ENCODE measurements at places on chromosomes 13 and 19.

- DNase-seq, result no peak
These were observed 23.2 kb downstream of the ANKRD27 start for GRCh38 chr19:32651729-32652140.

DNA sequence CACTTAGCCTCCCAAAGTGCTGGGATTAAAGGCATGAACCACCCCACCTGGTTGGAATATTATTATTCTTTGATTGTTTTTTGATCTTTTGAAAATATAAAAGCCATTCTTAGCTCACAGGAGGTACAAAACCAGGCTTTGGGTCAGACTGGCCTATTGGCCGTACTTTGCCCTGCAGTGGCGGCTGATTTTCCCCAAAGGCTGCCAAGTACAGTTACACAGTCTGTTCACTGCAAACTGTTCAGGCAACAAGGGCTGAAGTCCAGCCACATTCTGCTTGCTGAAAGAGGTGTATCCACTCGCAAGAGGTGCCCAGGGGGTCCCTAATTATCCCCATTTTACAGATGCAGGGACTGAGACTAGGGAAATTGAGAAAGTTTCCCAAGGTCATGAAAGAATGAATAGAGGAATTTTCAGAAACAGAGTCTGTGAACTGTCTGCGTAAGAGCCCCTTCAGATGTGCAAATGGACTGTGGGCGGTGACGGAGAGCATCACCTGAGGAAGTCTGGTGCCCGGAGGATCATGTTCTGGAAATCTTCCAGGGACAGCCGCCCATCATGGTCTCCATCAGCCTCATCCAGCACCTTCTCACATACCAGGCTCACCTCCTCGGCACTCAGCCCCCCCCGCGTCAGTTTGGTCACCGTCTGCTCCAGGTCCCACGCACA, 9.0 kb downstream of the CIB3 start:
- DNase-seq, result no peak

DNA sequence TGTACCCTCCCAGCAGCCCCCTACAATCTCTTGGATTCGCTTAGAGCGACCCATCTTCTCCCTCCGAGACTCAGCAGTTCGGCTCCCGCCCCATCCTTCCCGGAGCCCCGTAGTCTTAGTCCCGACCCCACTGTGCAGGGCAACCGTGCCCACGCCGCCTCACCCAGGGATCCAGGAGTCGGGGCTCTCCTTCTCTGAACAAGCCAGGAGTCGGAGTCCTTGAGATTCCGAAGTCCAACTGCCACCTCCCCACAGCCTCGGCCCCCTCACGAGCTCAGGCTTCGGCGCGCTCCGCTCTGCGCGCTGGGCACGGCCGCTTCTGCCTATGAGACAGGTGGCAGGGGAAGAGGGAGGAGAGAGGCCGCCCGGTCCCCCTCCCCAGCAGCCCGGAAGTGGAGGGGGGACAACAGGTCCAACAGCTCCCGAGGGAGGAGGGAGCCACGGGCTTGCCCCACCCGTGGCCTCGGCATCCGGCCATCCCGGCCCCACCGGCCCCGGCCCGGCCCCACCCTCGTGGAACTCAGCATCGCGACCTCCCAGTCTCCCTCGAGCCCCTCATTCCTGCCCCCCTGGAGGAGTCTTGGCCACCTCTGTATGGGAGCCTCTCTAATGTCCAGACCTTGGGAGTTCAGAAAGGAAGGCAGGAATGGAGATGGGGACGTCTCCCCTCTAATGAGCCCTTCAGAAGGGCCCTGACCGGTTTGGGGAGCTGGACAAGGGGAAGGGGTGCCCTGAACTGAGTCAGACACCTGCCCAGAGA, at the start of gene PHLDB3:
Gene PHLDB3 (minus strand): TSS at position 321 of the 760 bp plus-strand sequence. CDS start 628 bp downstream, outside the sequence.
- no peak for DNase-seq

GRCh38 chr13:30744056-30744680, 8.8 kb downstream of the ALOX5AP start:
- no peak for DNase-seq

DNA sequence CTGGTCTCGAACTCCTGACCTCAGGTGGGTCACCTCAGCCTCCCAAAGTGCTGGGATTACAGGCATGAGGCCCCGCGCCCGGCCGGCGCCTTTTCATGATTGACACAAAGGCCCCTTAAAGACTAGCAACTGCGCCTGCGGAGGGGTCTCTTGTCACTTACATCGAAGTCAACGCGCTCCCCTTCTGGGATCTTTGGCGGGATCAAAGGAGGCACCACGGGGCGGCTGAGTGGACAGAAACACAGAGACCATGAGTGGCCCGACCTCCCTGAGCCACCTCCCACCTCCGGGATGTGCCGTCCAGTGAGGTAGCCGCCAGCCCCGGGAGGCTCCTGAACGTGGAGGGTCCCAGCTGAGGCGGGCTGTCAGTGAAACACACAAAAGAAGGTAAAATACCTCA, 7.3 kb downstream of the TNNT1 start:
- no peak for DNase-seq

DNA sequence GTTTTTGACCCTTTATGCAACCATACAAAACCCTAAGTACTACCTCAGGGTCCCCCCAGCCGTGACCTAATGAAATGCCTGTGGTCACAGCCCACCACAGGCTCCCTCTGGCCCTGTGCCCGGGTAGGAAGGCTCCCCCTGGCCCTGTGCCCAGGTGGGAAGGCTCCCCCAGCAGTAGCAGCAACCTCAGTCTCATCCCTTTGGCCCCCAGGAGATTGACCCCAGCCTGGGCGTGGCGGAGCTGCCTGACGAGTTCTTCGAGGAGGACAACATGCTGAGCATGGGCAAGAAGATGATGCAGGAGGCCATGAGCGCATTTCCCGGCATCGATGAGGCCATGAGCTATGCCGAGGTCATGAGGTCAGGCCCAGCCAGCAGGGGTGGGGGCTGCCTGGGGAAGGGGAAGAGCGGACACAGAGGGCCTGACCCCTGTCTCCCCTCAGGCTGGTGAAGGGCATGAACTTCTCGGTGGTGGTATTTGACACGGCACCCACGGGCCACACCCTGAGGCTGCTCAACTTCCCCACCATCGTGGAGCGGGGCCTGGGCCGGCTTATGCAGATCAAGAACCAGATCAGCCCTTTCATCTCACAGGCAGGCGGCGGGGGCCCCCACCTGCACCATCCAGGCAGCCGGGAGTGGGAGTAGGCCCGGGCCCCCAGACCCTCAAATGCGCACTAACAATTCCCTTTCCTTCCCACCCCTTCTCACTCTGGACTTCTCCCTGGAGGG, 6.3 kb upstream of the BEST2 start:
- no peak for DNase-seq

DNA sequence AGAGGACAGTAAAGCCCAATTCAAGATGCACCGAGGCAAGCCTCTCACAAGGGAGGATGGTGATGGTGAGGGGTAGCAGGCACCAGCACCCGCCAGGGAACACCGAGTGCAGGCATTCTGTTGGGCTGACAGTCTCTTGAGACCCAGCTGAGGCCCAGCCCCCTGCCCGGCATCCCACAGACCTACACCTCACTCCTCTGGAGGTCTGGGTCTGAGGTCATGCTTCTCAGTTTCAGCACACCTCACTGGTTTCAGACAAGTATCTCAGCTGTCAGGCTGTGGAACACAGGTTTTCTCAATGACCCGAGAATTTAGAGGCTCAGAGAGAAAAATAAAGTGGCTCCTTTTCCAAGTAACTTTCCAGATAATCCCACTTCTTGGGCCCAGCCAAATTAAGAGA, 27.7 kb upstream of the EPHX3 start:
- no peak for DNase-seq

- DNase-seq, result no peak
These were observed 566 bp upstream of the CCDC97 start for GRCh38 chr19:41309180-41310032.

DNA sequence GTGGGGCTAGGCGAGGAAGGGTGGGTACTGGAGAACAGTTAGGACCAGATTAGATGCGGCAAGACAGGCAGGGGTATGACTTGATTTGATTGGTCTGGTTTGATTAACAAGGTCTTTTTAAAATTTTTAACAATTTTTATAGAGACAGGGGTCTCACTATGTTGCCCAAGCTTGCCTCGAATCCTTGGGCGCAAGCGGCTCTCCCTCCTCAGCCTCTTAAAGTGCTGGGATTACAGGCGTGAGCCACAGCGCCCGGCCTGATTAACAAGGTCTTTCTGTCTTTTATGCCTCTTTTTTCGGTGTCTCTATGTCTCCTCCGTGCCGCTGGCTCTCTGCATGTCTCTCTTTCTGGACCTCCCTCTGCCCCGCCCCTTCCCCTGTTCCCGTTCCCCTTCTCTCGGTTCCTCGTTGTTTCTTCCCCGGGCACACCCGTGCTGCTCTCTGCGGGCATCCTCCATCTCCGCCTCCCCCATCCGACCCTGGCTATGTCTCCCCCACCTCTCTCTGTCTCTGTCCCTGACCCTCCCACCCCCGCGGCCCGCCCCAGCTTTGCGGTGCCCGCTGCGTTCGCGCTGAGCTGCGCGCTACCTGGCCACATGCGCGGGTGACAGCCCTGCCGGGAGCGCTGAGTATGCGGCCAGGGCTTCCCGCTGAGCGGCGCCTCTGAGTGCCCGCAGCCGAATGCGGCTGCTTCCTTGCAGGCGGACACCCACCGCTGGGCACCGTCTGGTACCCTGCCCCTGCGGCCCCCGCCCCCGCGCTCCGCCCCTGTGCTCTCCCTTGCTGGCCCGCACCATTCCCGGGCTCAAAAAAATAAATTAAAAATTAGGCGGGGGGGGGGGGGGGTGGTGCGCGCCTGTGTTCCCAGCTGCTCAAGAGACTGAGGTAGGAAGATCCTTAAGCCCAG, 8.1 kb upstream of the SDHAF1 start:
- DNase-seq, result no peak

DNA sequence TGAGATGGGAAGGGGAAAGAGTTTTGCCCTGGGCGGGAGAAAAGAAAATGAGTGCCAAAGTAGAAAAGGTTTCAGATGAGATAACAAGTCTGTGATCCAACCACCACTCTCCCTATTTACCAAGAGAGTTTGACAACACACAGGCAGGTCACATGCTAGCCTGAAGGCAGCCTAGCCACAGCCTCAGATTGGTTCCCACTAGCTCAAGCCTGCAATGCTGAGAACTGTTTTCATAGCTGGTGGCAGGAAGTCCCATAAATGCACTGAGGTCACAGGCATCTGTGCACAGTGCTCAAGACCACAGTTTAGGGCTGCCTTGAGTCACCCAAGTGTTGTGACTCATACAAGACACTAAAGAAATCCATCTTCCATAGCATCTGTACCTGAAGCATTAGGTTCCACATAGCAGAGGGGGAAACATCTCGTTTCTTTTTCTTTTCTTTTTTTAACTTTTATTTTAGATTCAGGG, 18.5 kb upstream of the POP4 start:
- no peak for DNase-seq

DNA sequence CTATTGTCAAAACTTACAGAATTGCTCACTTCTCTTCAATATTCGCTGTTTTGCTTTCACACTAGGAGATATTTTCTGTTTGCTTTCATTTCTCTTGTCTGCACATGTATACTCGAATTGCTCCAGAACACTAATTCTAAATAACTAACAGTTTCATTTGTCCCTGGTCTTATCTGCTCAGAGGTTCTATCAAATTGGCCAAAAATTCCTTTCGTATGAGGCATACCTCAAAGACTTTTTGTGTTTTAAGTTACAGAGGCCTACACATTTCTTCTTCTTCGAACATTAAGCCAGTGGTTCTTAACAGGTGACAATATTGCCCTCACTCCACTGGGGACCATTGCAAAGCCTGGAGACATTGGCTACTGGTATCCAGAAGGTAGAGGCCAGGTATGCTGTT, 1314.6 kb downstream of the EFNB2 start:
- DNase-seq, result no peak

DNA sequence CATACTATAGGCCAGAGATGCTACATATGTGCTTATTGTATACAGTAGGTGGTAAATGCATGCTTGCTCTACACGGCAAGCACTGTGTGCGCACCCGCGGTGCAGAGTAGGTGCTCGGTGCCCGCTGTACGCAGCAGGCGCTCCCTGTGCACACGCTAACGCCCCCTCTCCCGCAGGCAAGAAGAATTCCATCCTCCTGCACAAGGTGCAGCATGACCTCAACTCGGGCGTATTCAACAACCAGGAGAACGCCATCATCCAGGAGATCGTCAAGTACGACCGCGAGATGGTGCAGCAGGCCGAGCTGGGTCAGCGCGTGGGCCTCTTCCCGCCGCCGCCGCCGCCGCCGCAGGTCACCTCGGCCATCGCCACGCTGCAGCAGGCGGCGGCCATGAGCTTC, 17.7 kb downstream of the POLRMT start:
- DNase-seq, result no peak

GRCh38 chr13:72657379-72657778, 70.0 kb downstream of the MZT1 start:
- no peak for DNase-seq

DNA sequence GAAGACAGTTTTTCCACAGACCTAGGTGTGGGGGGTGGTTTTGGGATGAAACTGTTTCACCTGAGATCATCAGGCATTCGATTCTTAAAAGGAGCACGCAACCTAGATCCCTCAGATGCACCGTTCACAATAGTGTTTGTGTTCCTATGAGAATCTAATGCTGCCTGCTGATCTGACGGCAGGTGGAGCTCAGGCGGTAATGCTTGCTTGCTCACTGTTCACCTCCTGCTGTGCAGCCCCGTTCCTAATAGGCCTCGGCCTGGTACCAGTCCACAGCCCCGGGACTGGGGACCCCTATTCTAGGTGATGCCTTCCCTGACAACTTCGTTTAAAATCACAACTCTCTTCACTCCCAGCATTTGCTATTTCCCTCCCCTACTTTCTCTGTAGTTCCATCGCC, 149.6 kb downstream of the IER2 start:
- DNase-seq, result peak; percentile 21

- DNase-seq, result no peak
These were observed 5.3 kb downstream of the FGF21 start for GRCh38 chr19:48760504-48761205.

DNA sequence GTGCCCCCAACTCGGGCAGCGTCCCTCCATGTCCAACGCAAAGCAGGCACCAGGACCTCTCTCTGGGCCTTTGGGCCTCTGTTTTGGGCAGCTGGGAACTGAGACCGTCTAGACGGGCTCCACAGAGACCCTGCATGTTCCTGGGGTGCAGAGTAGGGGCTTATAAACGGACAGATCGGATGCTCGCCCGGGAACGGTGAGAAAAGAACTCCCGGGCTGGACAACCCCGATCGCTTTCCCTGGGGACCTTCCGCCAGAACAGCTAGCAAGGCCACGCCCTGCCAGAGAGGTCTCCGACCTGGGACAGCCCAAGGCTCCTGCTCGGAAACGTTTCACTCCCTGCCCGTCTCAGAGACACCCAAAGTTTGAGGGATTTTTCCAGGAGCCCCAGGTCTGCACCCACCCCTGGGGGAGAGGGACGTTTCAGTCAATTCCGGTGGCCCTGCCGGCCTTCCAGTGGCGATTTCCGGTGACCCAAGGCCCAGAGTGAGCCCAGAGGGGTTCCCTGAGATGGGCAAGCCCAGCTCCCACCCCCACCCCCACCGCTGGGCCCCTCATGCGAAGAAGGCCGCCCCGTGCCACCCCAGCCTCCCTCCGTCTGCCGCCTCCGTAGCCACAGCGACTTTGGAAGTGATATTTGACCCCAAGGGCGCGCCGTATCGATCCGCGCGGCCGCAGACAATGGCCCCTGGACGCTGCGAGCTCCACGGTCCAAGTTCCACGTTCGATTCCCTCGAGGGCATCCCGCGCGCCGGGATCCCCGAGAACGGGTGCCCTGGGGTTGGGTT, 1.7 kb downstream of the NR2F6 start:
- no peak for DNase-seq

All from cerebellar nuclear complex (tissue), 1 donor.